Bone marrow (tissue), 2 donors: ENCODE measurements at places on chromosomes 12 and 14.

DNA sequence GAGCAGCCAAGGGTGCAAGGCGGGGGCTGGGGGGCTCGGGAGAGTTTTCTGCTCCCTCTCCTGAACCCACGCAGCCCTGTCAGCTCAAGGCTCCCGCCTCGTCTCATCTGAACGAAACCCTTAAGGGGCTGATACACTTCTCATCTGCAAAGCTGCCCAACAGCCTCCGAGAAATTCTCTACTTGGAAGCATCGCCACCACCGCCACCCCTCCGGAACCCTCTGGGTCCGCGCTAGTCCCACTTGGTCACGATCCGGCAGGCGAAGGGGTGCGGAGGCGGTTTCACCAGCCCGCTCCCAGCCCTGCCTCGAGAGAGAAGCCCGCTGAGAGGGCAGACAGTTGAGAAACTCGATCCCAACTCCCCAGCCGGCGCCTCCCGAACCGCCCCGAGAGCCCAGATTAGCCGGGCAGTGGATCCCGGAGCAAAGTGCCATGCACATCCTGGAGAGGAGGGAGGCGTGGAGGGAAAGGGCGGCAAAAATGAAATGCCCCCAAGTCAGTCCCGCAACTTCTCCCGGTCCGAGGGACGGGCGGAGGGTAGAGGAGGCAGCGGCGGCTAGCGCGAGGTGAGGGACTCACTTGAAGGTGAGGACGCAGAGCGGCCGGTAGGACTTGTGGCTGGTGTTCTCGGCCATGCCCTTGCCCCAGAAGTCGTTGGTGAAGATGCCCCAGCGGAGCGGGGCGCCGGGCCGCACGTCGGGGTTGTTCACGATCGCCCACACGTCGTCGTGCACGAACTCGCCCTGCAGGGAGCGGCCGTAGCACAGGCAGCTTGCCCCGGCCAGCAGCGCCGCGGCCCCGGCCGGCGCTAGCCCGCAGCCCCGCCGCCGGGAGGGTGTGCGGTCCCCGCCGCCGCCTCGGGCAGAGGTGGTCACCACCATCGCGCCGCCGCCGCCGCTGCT, 620 bp downstream of the TMTC1 start:
- peak; percentile 24 for DNase-seq

DNA sequence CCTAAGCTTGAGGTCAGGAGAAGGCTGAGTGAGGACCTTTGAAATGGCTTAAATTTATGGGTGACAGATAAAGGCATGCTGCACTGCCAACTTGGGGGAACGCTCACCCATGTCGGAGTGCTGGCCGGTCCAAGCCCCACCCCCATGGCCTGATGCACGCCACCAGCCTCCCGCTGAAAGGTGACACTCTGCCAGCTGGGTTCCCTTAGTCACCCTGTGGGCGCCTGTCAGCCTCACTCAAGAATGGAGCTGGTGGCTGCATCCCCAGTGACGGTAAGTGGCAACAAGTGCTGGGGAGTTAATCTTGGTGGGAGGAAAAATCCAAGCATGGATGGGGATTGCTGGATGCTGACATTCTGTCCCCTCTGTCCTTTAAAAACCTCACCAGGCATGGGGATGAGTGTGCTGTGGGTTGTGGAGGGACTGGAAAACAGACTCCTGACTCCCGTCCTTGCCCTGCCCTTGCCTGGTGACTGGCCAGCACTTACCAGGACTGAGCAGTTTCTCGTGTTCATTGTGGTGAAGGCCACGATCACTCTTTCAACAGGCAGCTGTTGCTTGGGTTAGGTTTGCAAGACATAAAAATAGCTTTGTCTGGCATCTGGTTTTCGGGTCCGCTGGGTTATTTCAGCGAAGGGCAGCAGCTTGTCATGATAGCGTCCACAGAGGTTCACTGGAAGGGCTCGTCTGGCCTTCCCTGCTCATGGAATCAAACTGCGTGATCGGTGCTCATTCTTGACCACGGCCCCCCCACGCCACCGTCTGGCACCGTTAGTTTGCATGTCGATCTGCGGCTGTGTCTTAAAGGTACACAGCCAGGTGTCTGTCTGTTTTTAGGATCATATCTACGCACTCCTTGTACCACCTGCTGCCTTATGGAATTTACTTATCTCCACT, 15.0 kb downstream of the ACACB start:
- DNase-seq, result no peak

GRCh38 chr12:131057211-131057721, 103.6 kb downstream of the ADGRD1 start:
- no peak for DNase-seq

DNA sequence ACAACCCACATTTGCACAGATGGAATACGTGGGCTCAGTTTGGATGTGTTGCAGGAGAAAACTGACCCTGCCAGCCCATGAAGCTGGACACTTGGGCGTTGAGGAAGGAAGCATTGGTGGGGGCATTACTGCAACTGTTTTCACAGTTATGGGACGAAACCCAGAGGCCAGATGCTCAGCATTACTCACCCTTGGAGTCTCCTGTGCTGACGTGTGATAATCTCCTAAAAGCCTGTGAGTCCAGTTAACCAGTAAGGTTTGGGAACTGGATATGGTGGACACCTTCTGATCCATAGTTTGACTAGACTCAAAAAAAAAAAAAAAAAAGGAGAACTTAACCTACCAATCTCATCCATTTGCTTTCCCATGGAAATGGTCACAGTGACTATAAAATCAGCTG, 52.8 kb upstream of the EGLN3 start:
- no peak for DNase-seq

DNA sequence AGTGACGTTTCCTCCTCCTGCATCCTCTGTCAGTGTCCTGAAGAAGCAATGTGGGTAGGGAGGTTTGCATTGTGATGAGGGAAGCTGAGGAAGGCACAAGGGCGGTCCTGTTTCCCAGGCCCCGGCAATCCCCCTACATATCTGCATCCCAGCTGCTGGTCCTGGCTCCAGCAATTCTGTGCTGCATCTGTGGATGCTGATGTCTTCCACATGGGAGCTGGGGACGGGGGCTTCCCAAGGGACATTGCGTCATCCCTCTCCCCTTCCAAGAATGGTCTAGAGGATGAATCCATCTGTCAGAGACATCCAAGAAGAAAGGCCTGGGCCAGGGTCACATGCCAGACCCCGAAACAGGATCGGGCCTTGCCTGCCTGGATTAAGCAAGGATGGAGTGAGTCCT, 52.1 kb downstream of the TSPAN11 start:
- no peak for DNase-seq

GRCh38 chr14:49982501-49982951, 89.6 kb downstream of the ARF6 start:
- no peak for DNase-seq

DNA sequence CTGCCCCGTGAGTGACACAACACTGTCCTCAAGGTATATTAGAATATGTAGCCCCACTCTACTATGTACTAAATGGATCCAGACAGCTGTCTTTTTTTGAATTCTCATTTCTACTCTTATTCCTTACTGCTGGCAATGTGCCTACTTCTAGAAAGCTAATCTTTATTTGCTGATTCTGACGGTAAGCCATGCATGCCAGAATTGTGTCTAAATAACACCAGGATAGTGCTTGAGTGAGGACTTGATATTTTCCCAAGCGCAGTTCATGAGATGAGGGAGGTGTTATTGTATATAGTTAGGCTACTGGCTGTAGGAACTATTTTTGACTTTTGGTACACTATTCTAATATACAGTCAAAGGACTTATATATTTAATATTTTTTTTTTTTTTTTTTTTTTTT, 316.2 kb upstream of the NAV3 start:
- no peak for DNase-seq

- no peak for DNase-seq
Measured at GRCh38 chr12:60522684-60523400, 927.0 kb downstream of the SLC16A7 start.
